Kidney glomerular epithelial cell (primary cell): ENCODE measurements at places on chromosomes 4 and X.
A peak's percentile ranks its signal among the peaks of the same experiment; 100 is the strongest.

DNA sequence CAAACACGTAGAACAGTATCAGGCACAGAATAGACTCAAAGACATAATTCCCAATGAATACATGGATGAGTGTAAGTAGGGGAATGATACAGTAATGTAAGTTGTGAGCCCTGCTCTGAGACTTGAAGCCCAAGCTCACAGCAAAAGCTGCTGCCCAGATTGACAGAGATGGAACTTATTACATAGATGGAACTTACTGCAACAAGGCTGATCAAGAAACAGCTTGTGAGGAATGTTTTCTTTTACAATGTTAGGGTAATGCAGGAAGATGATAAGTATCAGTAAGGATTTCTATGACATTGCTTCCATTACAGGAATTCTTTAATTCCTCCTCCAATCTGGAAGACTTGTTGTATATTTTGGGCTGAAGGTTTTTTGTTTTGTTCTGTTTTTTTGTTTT, 278.4 kb downstream of the IL15 start:
- DNase-seq, result no peak

DNA sequence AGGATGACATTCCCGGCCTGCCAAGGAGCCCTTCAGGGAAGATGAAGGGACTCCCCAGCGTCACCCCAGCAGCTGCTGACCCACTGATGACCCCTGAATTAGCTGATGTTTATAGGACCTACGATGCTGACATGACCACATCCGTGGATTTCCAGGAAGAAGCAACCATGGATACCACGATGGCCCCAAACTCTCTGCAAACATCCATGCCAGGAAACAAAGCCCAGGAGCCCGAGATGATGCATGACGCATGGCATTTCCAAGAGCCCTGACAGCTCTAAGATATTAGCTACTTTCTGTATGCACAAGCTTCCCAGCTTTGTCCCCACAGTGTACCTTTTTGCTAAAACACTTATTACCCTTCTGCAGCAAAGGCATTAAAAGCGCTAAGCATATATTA, 14.4 kb downstream of the AMBN start:
- no peak for DNase-seq

DNA sequence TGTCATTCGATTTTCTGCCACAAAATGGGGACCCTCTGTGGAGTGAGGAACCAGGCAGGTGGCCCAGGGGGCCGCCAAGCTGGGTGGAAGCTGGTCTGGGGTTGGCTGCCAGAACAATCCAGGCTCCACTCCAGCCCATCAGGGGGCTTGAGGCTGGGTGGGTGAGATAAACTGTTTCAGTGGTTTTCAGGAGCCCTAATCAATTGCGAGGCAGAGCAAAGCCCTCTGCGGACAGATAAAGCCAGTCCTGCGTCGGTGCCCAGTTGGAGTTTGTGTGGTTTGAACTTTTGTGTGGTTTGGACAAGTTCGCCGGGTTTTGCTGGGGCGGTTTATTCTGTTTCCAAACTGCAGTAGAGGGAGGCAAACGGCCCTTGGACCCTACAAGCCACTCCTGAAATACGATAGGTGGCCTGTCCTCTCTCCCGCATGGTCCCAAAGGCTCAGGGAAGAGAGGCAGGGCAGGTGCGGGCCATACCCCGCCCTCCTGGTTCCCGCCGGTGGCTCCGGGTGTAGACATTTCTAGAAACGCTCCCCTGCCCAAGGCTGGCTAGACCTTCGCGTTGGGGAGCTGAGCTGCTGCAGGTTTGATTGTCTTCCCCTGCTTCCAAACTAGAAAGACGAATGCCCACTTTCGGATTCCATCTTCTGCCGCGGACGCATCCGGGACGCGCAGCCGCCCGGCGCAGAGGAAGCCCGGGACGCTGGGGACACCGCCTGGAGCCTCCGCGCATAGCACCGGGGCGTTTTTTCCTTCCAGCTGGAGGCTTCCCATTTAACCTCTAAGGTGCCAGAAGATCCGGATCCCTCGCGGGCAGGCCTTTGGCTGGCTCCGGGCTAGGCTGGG, 169.0 kb upstream of the BCOR start:
- peak; percentile 19 for DNase-seq

- DNase-seq, result peak; percentile 22
These were observed 113.6 kb upstream of the CBLL2 start for GRCh38 chrX:22159071-22159470.

DNA sequence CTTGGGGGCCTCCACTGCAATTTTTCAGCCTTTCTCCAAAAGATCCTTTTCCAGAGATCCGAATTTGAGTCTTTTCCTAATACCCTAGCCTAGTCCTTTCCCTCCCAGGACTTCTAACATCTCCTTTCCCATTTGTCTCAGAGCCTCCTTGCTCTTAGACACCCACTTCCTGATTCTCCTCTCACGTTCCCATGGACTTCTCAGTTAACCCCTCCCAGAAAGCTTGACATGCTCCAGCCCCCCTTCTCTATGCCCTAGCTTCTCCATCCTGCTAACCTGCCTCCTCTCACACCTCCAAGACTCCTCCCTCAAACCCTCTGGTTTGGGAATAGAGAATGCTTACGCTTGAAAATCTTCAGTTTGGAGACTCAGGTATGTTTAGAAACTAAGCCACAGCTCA, 2.5 kb downstream of the UBA1 start:
- no peak for DNase-seq

GRCh38 chr4:76234679-76235044, 16.9 kb upstream of the FAM47E start:
- no peak for DNase-seq

GRCh38 chr4:37803348-37803973, 23.0 kb upstream of the PGM2 start:
- DNase-seq, result peak; percentile 45

- no peak for DNase-seq
These were observed 127.2 kb downstream of the CHRNA9 start for GRCh38 chr4:40462326-40462725.

DNA sequence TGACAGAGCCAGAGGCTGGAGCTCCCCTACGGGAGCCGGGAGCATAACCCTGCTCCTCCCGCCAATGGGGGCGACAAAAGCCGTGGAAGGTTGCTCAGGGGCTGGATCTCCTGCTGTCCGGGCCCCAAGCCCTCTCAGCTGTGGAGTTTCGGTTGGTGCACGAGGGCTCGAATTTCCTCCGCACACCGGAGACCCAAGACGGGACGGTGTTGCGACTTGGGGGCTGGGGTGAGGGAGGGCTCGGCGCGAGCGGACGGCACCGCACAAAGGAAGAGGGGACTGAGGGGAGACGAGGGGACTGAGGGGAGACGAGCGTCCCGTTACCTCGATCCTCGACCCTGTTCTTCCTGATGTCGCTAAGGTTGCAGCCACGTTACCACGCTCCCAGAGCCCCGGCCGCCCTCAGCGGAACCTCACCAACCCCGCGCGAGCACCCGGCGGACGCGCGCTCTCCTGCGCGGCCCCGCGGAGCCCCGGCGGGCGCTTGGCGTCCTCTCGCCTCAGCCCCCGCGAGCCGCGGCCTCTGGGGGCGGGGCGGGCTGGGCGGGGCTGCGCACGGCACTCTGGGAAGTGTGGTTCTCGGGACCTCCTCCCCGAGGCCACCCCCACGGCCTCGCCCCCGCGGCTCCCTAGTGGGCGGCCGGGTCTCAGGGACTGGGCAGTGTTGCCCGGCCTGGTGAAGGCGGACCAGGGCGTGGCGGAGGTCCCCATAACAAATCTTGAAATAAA, at the start of gene KLHL8:
TSS of gene KLHL8 (minus strand) at position 525 of the 729 bp plus-strand sequence. CDS start 25,079 bp downstream, outside the sequence.
- peak; percentile 72 for DNase-seq

- DNase-seq, result peak; percentile 10
These were observed 142.0 kb downstream of the RTL3 start for GRCh38 chrX:78517124-78517523.

DNA sequence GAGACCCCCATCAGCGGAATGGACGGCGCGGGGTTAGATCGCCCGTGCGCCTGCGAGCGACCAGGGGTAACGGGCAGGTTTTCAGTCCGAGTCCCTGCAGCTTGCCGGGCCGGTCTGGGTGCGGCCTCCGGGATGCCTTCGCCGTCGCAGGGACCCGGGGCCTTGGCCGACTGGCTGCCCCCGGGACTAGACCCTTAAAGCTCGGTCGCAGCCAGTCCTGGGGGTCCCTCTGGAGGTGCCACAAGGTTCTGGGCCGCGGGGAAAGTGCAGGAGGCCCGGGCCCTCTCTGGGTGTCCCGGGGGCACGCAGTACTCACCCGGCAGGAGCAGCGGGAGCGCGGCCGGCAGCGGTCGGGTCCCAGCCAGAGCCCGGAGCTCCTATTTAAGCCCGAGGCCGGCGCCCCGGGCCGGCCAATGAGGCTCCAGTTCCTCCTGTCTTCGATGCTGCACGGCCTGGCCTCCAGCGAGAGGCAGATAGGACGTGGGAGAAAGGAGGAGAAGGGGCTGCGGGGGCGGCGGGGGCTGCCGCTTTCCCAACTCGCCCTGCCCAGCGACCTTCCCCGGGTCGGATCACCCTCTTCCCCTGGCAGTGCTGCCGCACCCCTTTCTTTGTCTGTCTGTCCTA, at the start of gene SPON2:
TSS of gene SPON2 (minus strand) at position 356 of the 624 bp plus-strand sequence.
- no peak for DNase-seq

- no peak for DNase-seq
These were observed 199.8 kb upstream of the NOCT start for GRCh38 chr4:138815811-138816210.

GRCh38 chr4:14529653-14530052, 472.6 kb upstream of the CPEB2 start:
- no peak for DNase-seq

DNA sequence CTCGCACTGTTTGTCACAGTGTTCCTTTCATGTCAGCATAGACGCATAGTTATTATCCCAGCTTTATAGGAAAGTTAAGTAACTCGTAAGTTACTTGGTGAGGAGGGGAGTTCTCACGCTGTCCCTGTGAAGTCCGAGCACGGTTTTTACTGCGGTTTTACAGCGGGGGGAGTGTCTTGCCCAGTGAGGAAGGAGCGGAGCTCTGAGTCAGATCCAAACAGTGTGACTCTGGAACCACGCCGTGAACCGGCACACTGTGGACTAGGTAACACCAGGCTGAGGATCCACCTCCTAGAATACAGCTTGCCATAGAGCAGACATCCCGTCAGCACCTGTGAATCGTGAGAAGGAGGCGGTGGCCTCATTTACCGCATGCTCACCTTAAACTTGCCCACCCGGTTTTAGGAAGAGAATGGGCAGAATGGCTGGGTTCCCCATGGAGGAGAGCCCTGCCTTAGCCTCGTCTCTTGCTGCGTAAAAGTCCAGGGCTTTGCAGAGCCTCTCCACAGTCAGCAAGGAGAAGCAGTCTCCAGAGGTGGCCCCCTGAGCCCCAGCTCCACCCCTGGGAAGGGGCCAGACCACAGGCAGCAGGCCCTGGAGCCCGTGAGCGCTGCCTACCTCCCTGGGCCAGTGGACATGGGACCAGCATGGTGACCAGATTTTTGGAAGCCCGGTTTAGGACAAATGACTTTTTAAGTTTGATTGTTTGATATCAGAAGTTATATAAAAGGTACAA, 40.2 kb upstream of the HGFAC start:
- no peak for DNase-seq

GRCh38 chr4:43932448-43932847, 516.2 kb downstream of the KCTD8 start:
- DNase-seq, result no peak

GRCh38 chrX:17459008-17459611, 84.1 kb downstream of the NHS start:
- DNase-seq, result no peak

- no peak for DNase-seq
These were observed 523.6 kb downstream of the TRAM1L1 start for GRCh38 chr4:116561768-116562167.

GRCh38 chr4:8117278-8117682, 41.3 kb downstream of the ABLIM2 start:
- DNase-seq, result no peak

- no peak for DNase-seq
These were observed at the start of gene MTNR1A for GRCh38 chr4:186554914-186555827. Gene MTNR1A, minus strand, starts transcription at chr4:186555567. Its CDS starts 202 bp downstream, at chr4:186555365.

DNA sequence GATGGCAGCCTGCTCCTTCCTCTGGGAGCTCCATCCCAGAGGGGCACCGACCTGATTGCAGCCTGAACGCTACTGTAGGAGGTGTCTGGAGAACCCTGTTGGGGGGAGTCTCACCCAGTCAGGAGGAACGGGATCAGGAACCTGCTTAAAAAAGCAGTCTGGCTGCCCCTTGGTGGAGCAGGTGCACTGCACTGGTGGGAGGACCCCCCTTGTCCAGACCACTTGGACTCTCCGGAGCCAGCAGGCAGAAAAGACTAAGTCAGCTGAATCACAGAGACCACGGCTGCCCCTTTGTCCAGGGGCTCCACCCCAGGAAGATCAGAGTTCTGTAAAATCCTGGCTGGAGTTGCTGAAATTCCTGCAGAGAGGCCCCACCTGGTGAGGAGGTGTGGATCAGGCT, 67.3 kb upstream of the MAGEB18 start:
- DNase-seq, result no peak

GRCh38 chrX:11577603-11578002, 88.1 kb downstream of the ARHGAP6 start:
- no peak for DNase-seq

DNA sequence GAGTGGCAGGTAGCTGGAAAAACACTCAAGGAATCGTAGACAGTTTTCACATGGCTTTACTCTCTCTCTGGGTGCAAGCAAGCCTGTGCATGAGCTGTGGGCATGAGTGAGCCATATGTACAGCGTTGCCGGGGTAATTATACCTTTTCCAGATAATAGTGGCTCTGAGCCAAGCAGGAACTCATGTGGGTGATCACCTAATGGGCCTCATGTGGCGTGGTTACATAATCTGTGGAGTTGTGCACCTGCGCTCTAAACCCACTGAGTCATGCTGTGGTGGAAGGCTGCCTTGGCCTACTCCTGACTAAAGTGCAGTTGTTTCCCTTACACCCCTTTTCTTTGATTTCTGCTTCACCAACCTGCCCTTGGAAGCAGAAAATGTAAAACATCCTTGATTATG, 1564.5 kb upstream of the PCDH10 start:
- DNase-seq, result no peak

DNA sequence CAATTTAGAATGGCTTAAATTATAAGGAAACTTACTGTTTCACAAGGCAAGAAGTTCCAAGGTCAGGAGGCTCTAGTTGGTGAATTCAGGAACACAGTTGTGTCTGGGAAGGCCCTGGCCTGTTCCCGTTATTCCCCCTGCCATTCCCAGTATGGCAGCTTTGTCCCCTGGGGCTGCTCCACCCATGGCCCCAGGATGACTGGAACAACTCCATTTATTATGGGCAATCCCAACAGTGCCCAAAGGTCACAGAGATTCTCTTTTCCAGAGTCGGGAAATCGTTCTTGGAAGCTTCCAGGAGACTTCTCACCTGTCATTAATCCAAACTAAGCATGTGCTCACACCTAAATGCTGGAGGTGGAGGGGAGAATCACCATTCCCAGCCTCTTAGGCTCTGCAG, 2.8 kb upstream of the PRKG2 start:
- DNase-seq, result no peak

GRCh38 chrX:129647418-129648410, 7.0 kb downstream of the APLN start:
- no peak for DNase-seq

DNA sequence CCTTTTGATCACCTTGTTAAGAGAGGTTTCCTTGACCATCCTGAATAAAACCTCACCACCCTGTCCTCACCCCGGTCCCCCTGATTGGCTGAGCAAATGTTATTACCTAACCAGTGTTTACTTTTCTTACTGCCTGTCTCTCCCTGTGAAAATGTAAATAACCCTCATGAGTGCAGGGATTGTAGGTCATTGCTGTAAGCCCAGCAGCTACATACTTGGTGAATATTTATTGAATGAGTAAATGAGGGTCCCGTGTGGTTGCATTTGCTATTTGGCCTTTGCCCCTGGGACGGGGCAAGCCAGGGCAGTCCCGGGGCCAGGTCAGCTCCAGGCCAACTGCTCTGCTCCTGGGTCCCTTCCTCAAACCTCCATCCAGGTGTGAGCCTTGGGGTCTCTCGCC, 55.5 kb upstream of the CLCN4 start:
- no peak for DNase-seq
